ENCODE measurements at places on chromosomes 11 and 22.

- peak overlapping the region; percentile 97 for H3K27ac ChIP-seq
- peaks cover 37% of the 10 kb centered on the region for H3K4me1 ChIP-seq
- H3K27me3 ChIP-seq, result no peaks in the 10 kb centered on the region
- DNase-seq, result peak; percentile 42
- H3K4me3 ChIP-seq, result peak overlapping the region; percentile 79
- H3K36me3 ChIP-seq, result peaks cover 32% of the 10 kb centered on the region
These were observed 8.5 kb downstream of the RAB30 start for GRCh38 chr11:83063073-83063754.

GRCh38 chr11:14275076-14275475, 83.9 kb downstream of the RRAS2 start:
- H3K4me1 ChIP-seq, result peaks cover 45% of the 10 kb centered on the region
- DNase-seq, result no peak
- no peak overlapping the region for H3K4me3 ChIP-seq
- peaks cover 48% of the 10 kb centered on the region for H3K36me3 ChIP-seq

GRCh38 chr11:108491936-108492335, 6.2 kb downstream of the POGLUT3 start:
- peaks cover 26% of the 10 kb centered on the region for H3K4me1 ChIP-seq
- no peaks in the 10 kb centered on the region for H3K27me3 ChIP-seq
- no peak overlapping the region for H3K27ac ChIP-seq
- DNase-seq, result no peak

DNA sequence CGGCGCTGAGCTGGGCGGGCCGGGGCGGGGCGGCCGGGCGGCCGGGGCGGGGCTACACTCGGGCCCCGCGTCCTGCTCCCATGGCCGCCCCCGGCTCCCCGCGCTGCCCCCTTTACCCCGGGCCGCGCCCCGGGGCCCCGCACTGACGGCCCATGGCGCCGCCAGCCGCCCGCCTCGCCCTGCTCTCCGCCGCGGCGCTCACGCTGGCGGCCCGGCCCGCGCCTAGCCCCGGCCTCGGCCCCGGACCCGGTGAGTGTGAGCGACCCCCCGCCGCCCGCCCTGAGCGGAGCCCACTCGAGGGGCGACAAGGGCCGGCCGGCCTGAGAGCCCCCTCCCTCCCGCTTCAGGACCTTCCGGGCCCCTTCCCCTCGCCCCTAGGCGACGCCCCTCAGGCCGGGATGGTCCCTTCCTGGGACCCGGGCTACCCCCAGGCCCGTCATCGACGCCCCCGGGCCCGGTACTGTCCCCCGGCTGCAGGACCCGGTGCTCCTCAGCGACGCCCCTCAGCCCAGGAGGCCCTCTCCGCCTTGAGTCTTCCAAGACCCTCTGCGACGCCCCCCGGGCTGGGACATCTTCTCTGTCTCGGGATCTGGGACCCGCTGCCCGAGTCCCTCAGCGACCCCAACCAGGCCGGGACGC, at the start of gene KREMEN1:
Gene KREMEN1, plus strand, starts transcription at position 57 of the 639 bp plus-strand sequence. Its CDS starts 96 bp downstream, at position 153.
- peak within 1 kb of the TSS; percentile 53 for H3K4me3 ChIP-seq
- H3K27ac ChIP-seq, result no peak within 1 kb of the TSS
- H3K27me3 ChIP-seq, result peaks cover 75% of the 10 kb centered on the region
- H3K36me3 ChIP-seq, result no peaks in the 10 kb centered on the region
- DNase-seq, result no peak
- H3K4me1 ChIP-seq, result peaks cover 19% of the 10 kb centered on the region

DNA sequence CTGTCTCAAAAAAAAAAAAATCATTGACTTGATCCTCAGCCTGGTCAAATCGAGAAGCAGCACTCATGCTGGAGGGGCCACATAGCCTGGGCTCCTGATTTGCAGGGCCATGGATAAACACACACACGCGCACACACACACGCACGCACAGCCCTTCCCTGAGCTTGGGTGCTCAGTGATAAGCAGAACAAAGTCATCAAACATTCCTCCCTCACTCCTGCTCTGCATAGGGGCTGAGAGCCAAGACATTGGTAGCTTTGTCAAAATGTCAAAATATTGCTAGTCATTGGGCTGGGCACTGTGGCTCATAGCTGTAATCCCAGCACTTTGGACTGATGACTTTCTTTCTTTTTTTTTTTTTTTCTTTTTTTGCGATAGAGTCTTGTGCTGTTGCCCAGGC, 34.0 kb upstream of the A4GALT start:
- no peak overlapping the region for H3K4me3 ChIP-seq
- no peaks in the 10 kb centered on the region for H3K36me3 ChIP-seq
- no peaks in the 10 kb centered on the region for H3K27me3 ChIP-seq
- DNase-seq, result no peak

Measured in activated CD8-positive, alpha-beta T cell treated with anti-CD3 and anti-CD28 coated beads, Interleukin-2, amount 10 ng/mL, durations not matched to agents 7 days and 5 days (primary cell).